ENCODE measurements at places on chromosomes 2 and 18. TPM values are rescaled to one million over a fixed set of nuclear protein-coding genes. Genes with fewer than 3 reads are reported as not detected.

GRCh38 chr2:20728114-20728758, 61.3 kb downstream of the GDF7 start:
- DNase-seq, result no peak

- no peak for DNase-seq
Observed at GRCh38 chr18:78924786-78925540, 54.7 kb upstream of the SALL3 start.

- no peak for DNase-seq
Observed at GRCh38 chr2:204175552-204176271, 239.1 kb downstream of the ICOS start.

Gene DNER
- not detected for total RNA-seq

GRCh38 chr2:43075054-43075593, 151.3 kb downstream of the ZFP36L2 start:
- no peak for DNase-seq

Gene TLX2
- not detected for total RNA-seq

Gene SPP2
- not detected for total RNA-seq

Gene GKN2
- total RNA-seq, result not detected

GRCh38 chr2:48006094-48006493, 99.8 kb upstream of the FBXO11 start:
- DNase-seq, result no peak

DNA sequence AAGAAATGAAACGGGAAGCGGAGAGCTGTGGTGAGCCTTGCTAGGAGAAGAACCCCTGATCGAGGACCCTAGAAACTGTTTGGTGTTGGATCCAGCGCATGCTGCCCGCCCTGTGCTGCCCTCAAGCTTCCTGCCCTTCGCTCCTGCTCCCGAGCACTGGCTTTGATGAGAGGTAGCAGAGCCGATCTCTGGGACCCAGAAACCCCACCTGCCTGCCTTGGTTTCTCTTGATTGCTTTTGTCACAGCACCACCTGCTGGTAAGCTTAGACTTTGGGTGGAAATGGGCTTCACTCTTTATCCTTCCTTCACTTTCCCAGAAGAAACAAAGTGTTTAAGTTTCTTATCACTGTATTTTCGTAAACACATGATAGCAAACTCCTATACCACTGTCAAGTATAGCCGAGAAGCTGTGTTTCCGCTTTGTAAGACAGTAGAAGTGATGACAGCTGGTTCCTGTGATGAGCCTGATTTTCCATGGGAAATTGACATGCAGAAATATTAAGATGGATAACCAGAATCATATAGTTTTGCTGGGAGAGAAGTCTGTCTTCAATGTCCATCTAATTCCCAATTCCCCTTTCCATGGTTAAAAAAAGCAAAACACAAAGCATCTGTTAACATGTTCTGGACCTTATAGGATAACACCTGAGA, 267.4 kb downstream of the PHLPP1 start:
- DNase-seq, result peak; percentile 48

GRCh38 chr18:61738488-61738887, 154.3 kb downstream of the RNF152 start:
- DNase-seq, result no peak

GRCh38 chr2:218745160-218745558, 34.5 kb downstream of the TTLL4 start:
- no peak for DNase-seq

DNA sequence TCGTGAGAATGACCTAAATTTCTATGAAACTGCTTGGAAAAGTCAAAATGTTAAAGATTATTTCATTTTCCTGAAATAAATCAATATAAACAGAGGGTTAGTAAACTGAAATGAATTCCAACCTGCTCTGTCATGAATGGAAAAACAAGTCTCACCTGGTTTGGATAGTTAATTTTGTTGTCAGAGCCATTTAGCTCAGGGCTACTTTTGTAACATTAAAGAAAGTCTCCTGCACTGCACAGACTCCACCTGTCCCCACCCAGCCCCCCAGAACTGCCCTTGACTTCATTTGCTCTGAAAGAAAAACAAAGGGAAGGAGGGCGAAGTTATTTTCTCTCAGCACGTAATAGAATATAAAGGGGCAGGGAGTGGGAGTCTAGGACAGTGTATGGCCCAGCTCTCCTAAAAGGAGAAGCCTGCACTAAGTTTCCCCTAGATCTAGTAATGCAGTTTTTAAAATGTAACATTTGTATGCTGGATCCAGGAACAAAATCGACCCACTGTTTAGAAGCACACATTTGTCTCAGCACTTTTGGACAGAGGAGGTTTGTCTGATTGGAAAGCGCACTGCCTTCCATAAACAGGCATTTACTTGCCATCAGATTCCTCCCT, 54.2 kb upstream of the ACSL3 start:
- no peak for DNase-seq

DNA sequence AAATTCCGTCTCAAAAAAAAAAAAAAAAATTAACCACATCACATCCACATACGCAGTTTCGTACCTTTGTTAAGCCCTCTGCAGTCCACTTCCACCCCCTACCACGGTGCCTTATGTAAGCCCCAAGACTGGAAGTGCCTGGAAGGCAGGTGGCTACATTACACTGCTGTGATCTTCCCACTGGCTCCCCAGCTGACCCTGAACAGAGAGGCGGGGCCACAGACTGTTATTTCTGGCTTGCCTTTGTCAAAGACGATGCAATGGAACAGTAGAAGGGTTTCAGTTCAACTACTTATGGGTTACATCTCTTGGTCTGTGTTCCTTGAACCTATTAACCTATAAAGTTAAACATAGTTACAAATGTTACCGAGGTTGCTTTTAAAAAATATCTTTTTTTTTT, 15.7 kb upstream of the COX7A2L start:
- DNase-seq, result no peak

Gene TNFAIP6
- total RNA-seq, result not detected

Gene TRIB2
- 5.1 TPM for total RNA-seq

Gene C2orf66
- not detected for total RNA-seq

GRCh38 chr2:120490091-120490798, 144.3 kb downstream of the INHBB start:
- no peak for DNase-seq

Gene EIF2AK2
- total RNA-seq, result 74.8 TPM

DNA sequence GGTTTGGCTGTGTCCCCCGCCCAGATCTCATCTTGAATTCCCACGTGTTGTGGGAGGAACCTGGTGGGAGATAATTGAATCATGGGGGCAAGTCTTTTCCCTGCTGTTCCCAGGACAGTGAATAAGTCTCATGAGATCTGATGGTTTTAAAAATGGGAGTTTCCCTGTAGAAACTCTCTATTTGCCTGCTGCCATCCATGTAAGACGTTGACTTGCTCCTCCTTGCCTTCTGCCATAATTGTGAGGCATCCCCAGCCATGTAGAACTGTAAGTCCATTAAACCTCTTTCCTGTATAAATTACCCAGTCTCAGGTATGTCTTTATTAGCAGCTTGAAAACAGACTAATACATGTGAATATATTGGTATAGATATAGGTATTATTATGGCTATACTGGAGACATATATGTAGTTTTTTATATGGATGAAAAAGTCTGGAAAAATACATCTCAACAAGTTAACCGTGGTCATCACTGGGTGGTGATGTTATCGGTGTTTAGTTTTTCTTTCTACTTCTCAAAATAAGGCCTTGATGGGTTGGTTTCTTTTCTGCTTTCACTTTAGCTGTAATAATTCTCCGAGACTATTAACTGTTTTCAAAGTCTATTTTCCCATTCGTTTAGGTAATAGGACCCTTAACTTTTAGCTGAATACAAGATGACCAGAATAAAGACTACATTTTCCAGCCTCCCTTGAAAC, 39.1 kb upstream of the NCOA1 start:
- DNase-seq, result no peak
